G401 (cell line): ENCODE measurements at places on chromosomes 13 and 19. TPM values are rescaled to one million over a fixed set of nuclear protein-coding genes. Genes with fewer than 3 reads are reported as not detected.

DNA sequence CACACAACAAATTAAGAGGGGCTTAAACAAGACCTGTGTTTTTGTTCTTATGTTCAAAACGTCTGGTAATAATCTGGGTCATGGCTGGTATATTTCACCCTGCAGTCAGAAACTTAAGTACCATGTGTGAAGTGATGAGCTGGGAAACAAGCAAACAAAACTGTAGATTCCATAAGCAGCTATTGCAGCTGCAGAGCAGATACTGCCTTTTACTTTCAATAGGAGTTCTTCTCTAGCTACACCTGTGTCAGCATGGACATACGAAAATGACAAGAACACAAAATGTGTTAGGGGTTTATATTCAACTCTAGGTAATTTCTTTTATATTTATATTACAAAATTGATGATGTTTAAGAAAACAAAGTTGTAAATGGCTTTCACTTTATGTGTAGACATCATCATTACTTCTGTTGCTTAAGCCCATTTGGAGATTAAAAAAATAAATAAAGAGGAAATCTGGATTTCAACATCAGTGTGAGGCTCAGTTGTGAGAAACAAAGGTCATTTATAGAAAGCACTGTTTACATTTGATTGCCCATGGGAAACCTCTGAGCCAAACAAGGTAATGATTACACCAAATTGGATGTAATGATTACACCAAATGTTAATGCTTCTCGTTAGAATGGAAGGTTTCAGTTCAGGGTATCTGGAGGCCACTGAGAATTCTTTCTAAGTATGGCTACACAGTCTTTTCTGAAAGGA is 451.0 kb upstream of the SLC10A2 start:
- no peak for DNase-seq

DNA sequence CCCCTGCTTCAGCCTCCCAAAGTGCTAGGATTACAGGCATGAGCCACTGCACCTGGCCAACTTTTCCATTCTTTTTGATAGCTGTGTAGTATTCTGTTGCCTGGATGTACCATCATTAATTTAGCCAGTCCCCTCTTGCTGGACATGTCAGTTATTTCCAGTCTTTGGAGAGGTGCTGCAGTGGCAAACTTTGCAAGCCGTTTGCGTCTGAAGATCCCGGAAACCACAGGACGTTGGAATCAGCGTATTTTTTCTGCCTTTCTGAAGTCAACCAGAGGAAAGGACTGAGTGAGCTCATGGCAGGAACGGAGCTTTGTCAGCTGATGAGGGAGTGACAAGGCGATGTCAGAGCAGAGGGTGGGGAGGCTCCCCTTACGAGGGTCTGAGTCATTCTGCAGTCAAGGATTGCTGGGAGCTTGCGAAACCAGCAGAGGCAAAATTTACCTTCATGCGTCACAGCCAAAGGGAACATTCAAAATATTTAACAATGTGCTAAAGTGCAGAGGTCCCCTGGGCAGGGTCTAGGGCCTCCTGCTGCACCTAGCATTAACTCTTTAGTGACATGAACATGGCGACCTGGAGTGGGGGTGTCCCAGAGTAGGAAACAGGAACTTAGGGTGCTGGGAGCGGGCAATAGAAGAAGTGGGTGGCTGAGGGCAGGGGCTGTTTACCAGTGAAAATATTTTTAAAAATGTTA is 5.6 kb downstream of the C5AR1 start:
- DNase-seq = no peak

- DNase-seq = no peak
These were observed 65.1 kb downstream of the CHST8 start for GRCh38 chr19:33686687-33687480.

NLRP4 gene
- 0.07 TPM in 1 of 2 replicates, not detected in the other for total RNA-seq

DNA sequence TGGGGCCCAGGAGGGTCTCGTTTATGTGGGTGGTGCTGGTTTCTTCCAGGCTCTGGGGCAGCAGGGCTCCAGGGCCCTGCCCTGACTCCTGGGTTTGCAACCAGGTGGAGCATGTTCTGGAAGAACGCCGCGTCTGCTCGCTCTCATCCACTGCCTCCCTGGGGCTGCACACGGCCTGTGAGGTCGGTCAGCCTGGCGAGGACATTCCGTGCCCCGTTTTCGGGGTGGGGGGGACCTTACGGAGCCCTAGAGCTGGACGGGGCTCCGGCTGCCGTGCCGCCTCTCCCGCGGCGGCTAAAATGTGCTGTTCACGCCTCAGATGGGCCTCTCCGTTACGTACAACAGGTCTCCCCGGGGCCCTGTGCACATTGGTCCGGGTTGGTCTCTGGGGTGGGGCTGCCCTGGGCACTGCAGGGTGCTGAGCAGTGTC is 3.3 kb downstream of the GNA11 start:
- peak; percentile 87 for DNase-seq

GRCh38 chr19:18282021-18282787 is 782 bp upstream of the JUND start:
- DNase-seq = no peak

DNA sequence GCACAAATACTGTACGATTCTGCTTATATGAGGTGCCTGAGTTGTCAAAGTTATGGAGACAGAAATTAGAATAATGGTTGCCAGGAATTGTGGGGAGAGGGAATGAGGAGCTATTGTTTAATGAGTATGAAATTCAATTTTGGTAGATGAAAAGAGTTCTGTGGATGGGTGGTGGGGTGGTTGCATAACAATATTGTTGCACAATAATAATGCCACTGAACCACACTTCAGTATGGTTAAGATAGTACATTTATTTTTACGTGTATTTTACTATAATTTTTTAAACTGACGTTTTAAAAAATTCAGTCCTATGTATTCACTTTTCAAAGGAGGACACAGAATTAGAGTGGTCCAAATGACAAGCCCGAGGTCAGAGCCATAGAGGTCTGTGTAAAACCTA is 1.8 kb upstream of the OXGR1 start:
- DNase-seq = no peak

DNA sequence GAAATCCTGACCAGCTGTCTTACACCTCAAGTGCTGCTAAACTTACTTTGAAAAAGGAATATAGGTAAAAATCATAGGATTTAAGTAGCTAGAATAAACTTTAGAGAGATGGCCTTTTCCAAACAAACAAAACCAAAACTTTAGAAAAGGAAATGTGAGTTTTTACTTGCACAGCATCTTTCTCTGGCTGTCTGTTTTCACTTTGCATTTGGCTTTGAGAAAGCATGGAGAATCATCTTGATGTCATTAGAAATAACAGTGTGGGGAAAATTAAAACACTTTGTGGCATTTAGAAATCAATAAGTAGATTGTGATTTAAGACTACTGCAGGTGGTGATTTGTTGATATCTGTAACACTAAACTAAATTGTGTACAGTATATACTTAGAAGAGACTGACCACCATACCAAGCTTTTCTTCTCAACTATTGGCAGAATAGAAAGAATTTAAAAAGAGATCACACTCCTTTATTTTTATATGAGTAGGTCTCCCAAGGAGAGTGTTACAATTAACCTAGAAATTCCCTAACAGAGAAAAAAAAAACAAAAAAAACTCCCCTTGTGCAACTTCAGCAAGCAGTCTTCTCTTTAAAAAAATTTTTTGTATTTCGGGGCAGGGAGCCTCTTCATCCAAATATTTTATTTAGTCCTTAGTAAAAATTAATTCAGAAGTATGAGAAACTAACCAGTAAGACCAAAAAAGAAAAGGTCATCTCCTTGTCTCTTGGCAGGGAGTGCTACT is 6.1 kb downstream of the WDFY2 start:
- no peak for DNase-seq

DNA sequence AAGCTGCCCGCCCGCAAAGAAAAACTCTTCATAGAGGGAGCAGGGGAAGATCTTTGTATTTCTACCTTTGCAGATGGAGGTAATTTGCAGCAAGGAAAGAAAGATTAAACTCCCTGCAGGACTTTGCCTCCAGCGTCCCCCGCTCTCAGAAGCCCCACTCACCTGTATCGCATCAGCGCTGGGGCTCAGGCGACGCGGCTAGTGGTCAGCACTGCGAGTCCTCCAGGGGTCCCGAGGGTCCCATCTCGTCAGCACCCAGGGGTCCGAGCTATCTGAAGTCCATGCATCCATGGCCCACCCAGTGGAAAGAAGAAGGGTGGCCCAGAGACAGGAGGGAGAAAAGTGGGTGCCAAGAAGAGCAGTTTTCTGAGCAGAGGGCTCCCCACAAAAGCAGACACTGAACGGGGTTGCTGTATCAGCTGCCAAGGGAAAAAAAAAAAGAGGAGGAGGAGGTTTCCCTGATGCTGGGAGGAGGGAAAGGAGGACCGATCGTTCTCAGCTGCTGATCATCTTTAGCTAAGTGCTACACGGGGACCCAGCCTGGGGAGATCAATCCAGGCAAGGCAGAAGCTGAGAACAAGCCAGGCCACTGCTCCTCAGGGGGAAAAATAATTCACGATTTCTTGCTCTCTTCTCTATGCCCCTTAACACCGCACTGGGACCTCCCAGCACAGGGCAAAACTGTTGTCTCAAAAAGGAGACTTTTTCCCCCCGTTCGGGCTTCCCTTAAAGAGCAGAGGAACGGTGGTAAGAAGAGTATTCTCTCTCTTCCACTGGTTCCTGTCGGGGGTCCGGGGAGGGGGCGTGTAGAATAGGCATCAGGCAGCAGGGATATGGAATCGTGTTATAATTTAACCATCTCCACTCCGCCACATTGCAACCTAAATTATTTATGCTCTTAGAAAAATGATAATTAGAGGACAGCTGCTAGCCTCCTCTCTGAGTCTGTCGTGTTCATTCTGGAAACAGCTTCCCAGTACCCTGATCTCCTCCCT is 117.7 kb upstream of the CACNA1A start:
- no peak for DNase-seq

- peak; percentile 64 for DNase-seq
These were observed at the start of gene CELF5 for GRCh38 chr19:3224346-3225168. Gene CELF5 (plus strand): TSS chr19:3224661. CDS start chr19:3224740, 79 bp downstream.

DNA sequence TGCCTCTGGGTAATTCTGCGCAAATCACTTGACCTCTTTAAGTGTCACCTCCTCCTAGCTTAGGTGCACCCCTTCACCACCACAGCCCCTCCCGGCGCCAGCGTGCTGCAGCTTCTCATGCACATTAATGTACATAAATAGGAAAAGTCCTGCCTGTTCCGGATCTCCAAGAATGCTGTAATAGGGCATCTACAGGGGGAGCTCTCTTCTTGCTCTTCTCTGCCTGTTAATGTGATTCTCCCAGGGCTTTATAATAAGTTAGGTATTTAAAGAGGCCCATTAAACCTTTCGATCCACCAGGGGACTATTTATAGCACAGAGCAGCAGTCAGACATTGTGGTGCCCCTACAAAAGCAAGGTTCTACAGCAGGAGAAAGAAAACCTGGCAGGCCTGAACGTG is 35.3 kb downstream of the SOX1 start:
- DNase-seq = no peak

- no peak for DNase-seq
These were observed 486 bp upstream of the ZNF805 start for GRCh38 chr19:57239982-57240310.

DNA sequence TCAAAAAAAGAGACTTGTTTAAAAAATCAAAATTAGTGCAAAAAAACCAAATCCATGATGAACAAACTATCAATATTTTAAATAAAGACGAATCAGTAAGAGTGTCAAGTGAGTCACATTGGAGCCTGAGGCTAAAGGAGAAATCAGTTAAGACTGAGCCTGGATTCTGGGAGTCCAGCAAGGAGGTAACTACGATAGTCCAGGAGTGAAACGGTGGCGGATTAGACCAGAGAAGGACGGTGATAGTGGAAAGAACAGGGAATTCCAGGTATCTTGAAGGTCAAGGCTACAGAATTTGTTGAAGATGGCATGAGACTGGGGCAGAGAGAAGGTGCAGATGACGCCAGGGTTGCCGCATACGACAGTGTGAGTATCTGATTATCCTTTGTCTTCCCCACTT is 7.0 kb upstream of the NPAS1 start:
- DNase-seq = no peak

SPINT2 gene
- 240 and 383 TPM in 2 replicates for total RNA-seq

GRCh38 chr19:19410553-19411550 is 5.4 kb downstream of the GATAD2A start:
- DNase-seq = no peak

DNA sequence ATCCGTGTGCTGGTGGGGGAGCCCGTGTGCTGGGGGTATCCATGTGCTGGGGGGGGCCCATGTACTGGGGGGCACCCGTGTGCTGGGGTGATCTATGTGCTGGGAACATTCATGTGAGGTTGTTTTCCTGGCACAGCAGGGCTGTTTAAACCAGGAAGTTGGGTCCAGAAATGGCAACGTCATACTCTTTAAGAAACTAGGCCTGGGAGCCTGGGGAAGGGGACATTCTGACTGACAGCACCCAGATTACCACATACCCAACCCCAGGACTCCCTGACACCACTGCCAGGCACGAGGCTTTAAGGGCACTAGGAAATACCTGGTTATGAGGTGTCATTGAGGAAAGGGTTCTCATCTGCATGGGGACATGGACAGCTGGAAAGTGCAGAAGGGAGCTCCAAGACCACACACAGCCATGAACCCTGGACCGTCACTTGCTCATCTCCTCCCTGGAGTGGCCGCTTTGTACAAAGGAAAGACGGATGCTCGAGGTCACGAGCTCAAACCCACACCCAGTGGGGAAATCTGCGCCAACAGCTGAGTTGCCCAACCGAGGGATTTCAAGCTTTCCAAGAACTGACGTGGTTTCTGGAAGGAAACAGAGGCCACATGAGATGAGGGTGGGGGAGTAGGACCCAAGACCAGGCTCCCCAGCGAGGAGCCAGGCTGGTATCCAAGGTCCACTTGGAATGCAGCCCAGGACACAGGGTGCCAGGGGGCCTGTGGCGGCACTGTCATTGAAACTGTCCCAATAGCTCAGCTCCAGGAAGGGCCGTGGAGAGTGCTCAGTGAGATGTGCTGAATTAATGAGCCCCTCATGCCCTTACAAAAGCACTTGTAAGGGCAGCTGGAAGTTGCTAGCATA is 40.9 kb downstream of the RAB20 start:
- peak; percentile 25 for DNase-seq

GRCh38 chr13:51444922-51445321 is 7.9 kb downstream of the INTS6 start:
- peak; percentile 45 for DNase-seq

- no peak for DNase-seq
These were observed 77.3 kb upstream of the SLAIN1 start for GRCh38 chr13:77620138-77620537.

CPB2 gene
- not detected in 2 replicates for total RNA-seq

SLAIN1 gene
- total RNA-seq = 0.24 TPM in 1 of 2 replicates, not detected in the other

ZNF569 gene
- 7.8 and 17.4 TPM in 2 replicates for total RNA-seq

- no peak for DNase-seq
These were observed 15.1 kb downstream of the NALCN start for GRCh38 chr13:101401196-101401595.

GRCh38 chr19:17235300-17235970 is 9.4 kb downstream of the OCEL1 start:
- peak; percentile 77 for DNase-seq

GRCh38 chr13:66345971-66346370 is 884.2 kb downstream of the PCDH9 start:
- no peak for DNase-seq

- no peak for DNase-seq
These were observed 15.3 kb downstream of the GRTP1 start for GRCh38 chr13:113348591-113348990.
